Posterior vena cava (tissue), 2 donors: ENCODE measurements at places on chromosomes 4 and X. TPM values are rescaled to one million over a fixed set of nuclear protein-coding genes. Genes with fewer than 3 reads are reported as not detected.

DNA sequence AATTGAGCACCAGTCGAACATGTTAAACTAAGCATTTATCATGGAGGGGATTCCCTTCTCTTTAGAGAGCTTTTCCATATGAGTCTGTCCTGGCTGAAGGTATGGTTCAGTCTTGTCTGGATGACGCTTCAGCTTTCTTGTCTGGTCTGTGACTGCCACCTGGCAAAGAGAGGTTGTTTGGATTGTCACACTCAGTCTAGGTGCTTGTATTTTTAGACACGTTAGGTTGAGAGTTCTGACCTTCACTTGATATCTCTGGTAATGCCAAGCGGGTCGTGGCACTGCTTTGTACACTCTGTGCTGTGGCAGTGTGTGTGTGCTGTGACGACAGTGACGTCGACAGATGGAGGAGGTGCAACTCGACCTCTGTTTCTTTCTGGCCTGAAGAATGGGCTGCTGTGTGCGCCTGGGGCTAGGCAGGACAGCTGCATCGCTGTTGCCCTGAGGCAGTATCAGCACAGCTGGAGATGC, 12.6 kb downstream of the NOCT start:
- no peak for DNase-seq

DNA sequence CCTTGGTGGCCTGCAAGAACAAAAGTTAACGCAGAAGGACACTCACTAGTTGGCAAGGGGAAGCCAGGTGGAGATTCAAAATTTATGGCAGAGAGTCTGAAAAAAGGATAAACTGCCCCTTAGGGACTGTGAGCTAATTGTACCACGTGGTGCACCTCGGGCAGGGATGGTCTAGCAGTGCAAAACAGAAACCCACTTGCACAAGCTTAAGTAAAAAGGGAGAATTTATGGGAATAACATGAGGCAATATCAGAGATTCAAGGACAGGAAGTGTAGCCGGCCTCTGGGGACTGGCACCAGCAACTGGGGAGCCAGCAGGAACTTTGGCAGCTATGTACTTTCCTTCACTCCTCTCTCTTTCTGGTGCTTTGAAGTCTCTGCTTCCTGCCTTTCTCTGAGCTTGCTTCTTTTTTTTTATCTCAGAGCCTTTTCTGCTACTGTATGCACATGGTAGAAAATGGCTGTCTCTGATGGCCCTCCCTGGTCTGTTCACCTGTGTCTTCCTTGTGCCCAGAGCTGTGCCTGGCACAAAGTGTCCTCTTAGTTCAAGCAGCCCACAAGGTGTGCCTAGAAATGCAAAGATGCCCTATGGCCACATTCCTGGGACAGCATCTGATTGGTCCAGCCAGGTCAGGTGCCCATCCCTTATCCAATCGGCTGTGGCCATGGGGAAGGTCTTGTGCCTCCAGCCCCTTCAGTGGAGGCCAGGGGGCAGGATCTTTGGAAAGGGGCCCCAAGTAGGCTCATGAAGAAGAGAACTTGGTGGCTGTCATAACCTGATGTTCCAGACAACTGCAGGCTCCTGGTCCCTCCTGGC, 114.8 kb upstream of the ATP6AP2 start:
- no peak for DNase-seq

- peak; percentile 42 for DNase-seq
Observed at GRCh38 chr4:8694226-8694625, 101.7 kb downstream of the CPZ start.

DNA sequence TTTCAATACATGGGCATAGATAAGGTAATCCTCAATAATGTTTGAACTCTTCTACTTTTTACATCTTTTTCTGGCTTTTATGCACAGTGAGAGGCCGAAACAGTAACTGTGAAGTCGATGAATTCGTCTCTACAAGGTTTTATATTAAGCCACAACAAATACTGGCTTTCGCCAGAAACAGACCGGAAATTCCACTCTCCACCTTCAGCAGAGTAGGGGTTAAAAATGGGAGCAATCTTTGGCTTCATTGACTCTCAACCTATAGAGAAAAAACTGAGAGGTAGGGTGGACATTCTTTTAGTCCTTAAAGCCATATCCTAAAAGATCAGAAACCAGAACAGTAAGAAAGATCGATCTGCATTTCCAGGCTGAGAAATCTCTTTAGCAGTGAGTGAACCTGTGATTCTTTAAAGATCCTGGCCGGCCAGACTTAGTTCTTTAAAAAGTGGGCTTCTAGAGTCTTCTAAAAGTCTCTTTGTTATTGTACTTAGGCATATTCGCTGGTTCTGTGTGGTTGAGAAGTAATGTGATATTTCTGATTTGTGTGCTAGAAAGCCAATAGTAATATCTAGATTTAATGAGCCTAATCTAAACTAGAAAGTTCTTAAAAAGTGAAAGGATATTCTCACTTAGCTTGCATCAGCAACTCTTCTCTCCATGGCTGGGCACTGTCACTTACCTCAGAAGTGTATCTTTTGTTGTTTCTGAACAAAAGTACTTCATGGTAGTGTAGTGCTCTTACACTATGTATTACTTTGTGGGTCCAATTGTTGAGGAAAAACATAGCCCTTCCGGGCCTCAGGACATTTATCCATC, 2.0 kb downstream of the HSPA4L start:
- no peak for DNase-seq

DNA sequence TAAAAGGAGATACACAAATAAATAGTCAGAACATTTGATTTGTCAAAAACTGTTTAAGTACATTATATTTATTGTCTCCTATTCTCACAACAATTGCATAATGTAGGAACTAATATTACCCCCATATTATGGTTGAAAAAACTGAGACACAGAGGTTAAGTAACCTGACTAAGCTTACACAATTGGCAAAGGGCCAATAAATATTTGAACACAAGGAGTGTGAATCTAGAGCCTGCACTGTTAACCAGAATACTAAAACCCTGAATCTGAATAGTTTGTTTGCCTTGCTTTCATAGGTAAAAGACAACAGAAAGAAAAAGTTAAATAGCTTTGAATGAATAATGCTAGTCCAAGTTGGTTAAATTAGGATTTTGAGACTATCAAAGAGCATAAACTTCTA, 55.2 kb downstream of the IL13RA2 start:
- no peak for DNase-seq

GRCh38 chr4:184348311-184349233, 125.8 kb downstream of the IRF2 start:
- no peak for DNase-seq

DNA sequence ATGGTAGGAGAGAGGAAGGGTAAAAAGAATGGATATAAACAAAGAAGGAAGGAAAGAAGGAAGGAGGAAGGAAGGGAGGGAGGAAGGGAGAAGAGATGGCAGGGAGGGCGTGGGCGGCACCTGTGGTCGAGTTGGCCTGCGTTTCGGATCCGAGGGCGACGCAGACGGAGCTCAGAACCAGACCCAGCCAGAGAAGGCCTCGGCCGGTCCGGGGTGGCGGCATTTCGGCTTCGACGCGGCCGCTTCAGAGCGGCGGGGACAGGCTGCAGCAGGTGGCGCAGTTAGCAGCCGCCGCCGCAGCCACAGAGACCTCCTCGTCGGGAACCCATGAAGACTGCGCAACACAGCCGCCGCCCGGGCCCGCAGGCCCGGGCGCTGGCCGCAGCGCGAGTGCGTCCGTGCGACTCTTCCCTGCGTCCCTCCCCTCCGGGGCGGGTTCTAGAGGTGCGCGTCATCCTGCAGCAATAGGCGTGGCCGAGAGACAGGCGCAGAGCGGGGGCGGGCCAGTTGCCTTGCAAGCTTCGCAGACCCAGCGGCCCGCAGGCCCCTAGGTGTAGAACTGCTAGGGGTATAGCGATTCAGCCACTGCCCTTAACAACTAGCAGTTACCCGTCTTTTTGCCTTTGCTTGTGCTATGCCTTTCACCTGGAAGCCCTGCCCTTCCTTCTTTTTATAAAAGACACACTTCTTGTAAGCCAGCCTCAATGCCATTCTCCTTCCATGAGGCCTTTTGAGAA, at the start of gene IDS:
Gene IDS (minus strand): TSS at position 392 of the 737 bp plus-strand sequence. CDS start 169 bp downstream, at position 223.
- DNase-seq = peak; percentile 97

- no peak for DNase-seq
Observed at GRCh38 chrX:40530509-40530908, 50.3 kb upstream of the ATP6AP2 start.

GRCh38 chr4:89538886-89539285, 231.3 kb upstream of the GPRIN3 start:
- no peak for DNase-seq

NUDT11 gene
- 2.7 TPM for total RNA-seq

FAT4 gene
- total RNA-seq = 22.8 TPM

IBSP gene
- not detected for total RNA-seq

CCNI gene
- total RNA-seq = 394 TPM

TCEANC gene
- total RNA-seq = 3.8 TPM

ADAM29 gene
- total RNA-seq = not detected

CENPVL1 gene
- total RNA-seq = not detected

UCHL1 gene
- 31.0 TPM for total RNA-seq

AWAT1 gene
- not detected for total RNA-seq
